Right kidney (tissue), 9 donors: ENCODE measurements at places on chromosomes 12 and 14.

GRCh38 chr12:8829125-8829518 is 6.7 kb downstream of the A2ML1 start:
- no peak for DNase-seq

DNA sequence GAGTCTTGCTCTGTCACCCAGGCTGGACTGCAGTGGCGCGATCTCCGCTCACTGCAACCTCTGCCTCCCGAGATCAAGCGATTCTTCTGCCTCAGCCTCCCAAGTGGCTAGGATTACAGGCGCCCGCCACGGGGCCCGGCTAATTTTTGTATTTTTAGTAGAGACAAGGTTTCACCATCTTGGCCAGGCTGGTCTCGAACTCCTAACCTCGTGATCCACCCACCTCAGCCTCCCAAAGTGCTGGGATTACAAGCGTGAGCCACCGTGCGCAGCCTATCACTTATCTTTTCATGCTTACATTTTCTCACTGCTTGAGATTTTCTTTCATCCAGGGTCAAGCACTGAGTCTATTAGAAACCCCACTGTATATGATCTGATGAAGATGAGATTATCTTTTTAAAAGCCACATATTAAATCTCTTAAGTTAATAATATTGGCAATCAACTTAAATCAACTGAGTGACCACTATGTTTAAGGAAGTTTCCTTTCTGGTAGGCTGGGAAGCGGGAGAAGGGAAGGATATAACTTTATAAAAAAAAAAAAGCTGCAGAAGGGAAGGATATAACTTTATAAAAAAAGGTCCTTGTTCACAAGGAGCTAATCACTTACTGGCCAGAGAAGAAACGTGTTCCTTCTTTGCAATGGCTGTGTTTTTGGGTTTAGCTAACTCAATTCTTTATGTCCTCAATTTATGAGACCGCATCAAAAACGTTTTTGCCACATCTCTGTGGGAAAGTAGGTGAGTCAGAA is 1.3 kb upstream of the MDM2 start:
- DNase-seq, result no peak

GRCh38 chr12:21980544-21980943 is 39.3 kb upstream of the ABCC9 start:
- no peak for DNase-seq

- no peak for DNase-seq
Measured at GRCh38 chr12:69120354-69120753, 119.0 kb upstream of the CPSF6 start.

DNA sequence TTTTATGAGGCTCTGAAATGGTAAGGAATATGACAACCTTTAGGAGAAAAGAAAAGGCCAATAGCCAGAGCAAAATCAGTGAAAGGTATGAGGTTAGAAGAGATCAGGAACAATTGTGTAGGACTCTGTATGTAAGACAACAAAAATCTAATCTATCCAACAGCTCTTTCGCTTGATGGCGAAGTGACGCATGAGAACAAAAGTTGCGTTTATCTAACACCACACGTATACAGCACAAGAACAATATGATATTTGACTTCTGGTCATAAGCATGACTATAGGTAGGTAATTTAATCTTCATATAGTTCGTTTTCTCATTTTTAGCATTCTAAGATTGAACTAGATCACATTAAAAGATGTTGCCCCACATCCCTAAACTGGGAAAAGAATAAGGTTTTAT is 1.5 kb downstream of the CLECL1 start:
- DNase-seq, result no peak

GRCh38 chr12:120909633-120910298 is 5.6 kb upstream of the SPPL3 start:
- no peak for DNase-seq

DNA sequence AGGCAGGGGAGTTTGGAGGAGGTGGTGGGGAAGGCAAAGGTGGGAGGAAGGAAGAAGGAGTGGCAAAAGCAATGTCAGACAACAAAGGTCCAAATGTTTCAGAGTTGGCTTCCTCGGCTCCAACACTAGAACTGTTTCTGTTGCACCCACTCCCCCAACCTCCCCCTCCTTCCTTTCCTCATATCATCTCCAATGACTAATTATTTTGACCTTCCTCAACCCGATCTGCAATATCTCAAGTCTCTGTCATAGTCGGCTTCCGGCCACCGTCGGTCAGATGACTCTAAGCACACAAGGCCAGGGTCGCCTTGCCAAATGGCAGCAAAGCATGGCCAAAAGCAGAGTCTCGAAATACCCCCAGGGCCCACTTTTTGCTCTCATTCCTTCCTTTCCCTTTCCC is 637.0 kb upstream of the TBX3 start:
- DNase-seq, result no peak

DNA sequence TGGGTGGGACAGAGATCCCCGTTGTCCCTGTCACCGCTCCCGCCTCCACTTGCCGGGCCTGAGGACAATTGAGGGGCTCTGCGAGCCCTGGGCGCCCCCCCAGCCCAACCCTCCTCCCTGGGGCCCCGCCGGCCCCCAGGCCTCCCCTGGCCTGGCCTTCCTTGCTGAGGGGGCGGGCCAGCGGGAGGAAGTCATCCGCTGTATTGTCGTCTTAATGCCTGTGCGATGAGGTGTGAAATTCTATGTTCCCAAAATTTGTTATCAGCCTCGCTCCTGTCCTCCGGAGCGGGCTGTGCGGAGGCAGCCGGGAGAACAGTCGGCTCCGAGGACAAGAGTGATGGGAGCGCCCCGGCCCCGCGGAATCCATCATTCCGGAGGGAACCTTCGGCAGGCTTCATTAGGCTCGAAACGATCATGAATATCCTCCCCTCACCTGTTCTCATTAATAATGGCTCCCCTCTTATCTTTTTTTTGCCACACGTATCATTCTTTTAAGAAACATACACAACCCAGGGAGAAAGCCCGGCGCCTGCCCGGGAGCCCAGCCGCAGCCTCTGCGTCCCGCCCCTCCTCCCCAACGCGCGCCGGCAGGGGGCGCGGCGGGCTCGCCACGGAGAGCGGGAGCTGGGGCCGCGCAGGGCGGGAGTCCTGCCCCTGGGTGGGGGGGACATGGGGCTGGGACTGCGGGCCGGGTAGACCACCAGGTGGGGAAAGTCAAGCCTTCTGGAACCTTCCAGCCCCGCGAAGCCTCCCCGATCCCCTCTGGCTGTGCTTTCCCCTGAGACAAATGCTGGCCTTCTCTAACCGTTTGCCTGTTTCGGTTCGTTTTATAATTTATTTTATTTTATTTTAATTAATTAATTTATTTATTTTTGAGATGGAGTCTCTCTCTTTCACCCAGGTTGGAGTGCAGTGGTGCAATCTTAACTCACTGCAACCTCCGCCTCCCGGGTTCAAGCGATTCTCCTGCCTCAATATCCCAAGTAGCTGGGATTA is 17.1 kb upstream of the DLK1 start:
- peak; percentile 76 for DNase-seq

- DNase-seq, result no peak
Measured at GRCh38 chr14:102891556-102891955, 30.9 kb upstream of the AMN start.

GRCh38 chr12:91178139-91178561 is 4.5 kb downstream of the DCN start:
- no peak for DNase-seq

GRCh38 chr14:100804558-100805309 is 21.2 kb upstream of the MEG3 start:
- DNase-seq, result no peak

DNA sequence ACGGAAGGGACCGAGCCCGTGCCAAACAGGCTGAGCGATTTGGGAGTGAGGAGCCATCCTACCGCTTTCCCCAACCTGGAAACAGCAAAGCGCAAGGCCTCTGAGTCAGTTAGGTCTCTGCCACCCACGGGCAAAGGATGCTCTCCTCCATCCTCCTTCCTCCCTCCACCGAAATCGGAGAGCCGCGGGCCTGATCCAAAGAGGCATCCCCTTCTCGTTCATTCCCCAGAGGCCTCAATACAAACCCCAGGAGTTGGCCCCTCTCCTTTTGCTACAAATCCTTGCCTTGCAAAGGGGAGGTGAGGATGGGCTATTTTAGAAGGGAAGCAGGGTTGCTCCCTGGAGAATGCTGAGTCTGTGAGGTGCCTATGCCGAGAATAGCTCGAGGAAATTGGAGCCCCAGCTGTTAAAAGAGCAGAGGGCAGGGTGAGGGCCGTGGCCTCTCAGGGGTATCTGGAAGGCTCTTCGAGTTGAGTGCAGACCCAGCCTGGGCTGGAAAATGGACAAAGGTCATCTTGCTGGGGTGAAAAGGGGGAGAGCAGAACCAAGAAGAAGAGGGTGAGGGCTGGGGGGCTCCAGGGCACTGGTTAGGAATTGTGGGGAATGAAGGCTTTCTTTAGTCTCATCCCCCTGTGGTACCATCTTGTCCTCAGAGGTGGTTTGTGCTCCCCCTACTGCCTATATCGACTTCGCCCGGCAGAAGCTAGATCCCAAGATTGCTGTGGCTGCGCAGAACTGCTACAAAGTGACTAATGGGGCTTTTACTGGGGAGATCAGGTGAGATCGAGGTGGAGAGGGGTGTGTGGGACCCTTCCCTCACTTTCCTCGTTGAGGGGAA is 1.1 kb downstream of the TPI1 start:
- no peak for DNase-seq

DNA sequence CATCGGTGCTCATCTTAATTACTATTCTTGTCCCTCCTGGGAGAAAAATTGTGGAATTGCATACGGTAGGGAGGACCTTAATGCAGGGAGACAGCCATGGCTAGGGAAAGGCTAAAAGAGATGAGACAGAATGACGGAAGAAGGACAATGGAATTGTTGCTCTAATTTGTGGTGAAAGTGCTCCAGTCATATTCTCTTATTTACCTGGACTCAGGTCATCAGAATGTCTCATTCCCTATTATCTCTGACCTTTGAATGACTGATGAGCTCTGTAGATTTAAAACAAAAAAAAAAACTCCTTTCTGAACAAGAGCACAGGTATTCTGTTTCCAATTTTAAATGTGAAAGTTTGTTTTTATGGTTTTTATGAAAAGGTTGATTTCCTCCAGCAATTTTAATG is 8.6 kb upstream of the EPS8 start:
- no peak for DNase-seq

DNA sequence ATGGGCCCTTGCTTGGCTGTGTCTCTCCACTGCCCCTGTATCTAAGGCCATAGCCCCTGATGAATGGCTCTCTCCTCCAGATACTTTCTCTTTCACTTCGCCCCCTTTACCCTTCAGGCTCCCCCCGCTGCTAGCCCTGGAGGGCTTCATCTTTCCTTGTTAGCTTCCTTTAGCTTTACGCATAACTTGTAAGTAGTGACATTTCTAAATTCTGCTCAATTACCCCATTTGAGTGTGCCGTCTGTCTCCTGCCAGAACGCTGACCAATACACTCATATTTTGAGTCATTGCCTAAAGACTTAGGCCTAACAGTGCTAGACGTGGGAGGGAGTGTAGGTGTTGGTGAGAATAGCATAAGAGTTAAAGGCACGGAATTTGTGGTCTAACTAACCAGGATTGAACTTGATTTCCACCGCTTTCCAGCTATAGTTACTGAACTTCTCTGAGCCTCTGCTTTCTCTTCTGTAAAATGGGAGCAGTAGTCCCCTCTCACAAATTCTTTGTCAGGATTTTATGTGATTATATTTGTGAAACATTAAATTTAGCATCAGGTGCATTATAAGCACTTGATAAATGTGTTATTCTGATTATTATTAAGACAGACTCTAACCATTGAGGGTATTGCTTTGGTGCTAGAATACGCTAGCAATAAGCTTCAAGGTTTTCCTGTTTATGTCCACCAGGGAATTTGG is 129.3 kb downstream of the ZFP36L1 start:
- DNase-seq, result peak; percentile 6

DNA sequence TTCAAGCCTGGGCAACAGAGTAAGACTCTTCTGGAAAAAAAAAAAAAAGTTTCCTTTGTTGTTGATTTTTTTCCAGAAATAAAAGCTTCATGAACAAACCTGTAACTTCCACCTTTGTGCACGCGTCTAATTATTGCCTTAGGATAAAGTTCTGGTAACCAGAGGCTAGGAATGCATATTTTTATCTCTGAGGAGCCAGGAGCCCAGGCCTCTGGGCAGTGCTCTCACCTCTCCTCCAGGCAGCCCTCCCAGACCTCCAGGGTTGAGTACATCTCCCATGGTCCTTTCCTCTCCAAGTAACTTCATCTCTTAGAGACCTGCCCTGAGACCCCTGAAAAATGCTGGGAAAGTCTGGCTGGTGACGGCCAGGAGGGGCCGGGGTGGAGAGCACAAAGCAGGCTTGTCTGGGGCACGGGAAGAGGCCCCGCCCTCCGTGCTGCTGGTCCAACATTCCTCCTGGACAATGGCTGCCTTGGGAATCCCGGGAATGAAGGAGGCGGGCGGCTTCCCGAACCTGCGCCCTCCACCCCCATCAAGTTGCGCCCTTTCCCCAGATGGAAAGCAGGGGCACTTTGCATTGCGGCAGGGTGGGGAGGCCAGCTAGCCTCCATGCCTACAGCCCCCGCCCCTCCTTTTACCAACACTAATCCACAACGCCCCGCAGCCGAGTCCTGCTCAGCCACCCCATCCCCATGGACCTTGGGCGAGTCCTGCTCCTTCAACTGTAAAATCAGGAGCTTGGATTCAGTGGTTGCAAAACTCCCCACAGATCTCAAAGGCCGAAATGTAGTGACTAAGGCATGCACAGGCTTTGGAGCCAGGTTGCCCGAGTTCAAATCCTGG is 7.3 kb upstream of the FIGNL2 start:
- DNase-seq, result peak; percentile 76

- no peak for DNase-seq
Measured at GRCh38 chr12:111408116-111408440, 2.4 kb downstream of the SH2B3 start.

GRCh38 chr14:101586531-101587430 is 25.5 kb downstream of the DIO3 start:
- DNase-seq, result no peak

- no peak for DNase-seq
Measured at GRCh38 chr14:88901189-88901588, 76.7 kb downstream of the TTC8 start.

- no peak for DNase-seq
Measured at GRCh38 chr12:111616177-111616623, 17.1 kb upstream of the ATXN2 start.

DNA sequence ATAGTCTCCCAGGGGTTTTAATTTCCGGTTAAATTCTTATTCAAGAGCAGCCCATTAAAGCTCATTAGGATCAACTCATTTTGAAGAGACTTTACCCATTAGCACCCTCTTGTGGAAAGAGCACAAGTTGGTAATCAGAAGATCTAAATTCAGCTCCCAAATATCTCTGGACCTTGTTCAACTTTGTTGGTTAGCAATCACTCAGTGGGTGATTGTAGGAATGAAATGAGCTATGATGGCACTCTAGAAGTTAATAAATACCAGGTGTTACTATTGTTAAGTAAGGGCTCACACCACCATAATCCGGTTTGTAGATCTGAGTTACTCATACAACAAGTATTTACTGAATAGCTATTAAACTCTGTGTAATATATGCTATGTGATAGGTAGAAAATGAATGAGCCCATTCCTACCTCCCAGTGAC is 42.9 kb downstream of the TRIP11 start:
- DNase-seq, result no peak

DNA sequence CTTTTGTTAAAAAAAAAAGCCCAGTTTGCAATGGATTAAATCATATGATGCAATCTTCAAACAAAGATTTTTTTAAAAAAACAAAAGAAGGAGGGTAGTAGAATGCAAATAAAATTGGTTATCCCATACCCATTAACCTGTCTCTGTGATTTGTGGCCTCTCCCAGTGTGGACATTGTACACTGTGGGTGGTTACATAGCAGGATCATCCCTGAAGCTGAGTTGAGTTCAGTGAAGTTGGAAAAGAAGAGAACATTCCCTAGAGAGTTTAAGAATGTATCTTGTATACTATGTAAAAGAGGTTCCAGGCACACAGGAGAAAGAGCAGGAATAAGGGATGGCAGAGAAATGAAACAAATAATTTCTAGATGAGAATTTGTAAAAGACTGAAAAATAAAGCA is 142.4 kb upstream of the SLC16A7 start:
- no peak for DNase-seq

- DNase-seq, result no peak
Measured at GRCh38 chr12:46916796-46917419, 91.1 kb upstream of the SLC38A4 start.
